ENCODE measurements at places on chromosomes 11 and 22. TPM values are rescaled to one million over a fixed set of nuclear protein-coding genes. Genes with fewer than 3 reads are reported as not detected.

GRK3 gene
- 52.4 TPM for total RNA-seq

OR6Q1 gene
- total RNA-seq: not detected

OR51E1 gene
- not detected for total RNA-seq

OR4A16 gene
- total RNA-seq: not detected

FGF3 gene
- not detected for total RNA-seq

SPDYC gene
- not detected for total RNA-seq

SLC43A1 gene
- 8.0 TPM for total RNA-seq

KRTAP5-2 gene
- total RNA-seq: not detected

P4HA3 gene
- not detected for total RNA-seq
